ENCODE measurements at places on chromosomes 4 and X.

DNA sequence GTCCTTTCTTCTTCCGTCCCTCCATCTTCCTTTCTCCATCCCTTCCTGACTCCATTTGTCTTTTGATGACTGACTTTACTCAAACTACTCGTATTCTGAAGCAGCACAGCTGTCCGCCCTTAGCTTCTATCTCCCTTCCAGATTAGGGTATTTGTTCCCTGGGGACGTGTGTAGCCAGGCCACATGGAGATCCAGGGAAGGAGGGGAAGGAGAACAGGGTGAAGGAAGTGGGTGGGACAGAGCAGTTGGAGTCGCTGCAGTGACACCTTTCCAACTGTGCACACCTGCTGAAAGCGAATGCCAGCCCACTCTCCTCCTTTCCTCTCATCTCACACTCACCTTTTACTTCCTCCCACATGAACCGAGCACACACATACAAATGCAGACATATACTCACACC, 323.8 kb downstream of the DCTD start:
- DNase-seq: no peak

GRCh38 chr4:163165217-163166017, 1.3 kb downstream of the NAF1 start:
- no peak for DNase-seq

DNA sequence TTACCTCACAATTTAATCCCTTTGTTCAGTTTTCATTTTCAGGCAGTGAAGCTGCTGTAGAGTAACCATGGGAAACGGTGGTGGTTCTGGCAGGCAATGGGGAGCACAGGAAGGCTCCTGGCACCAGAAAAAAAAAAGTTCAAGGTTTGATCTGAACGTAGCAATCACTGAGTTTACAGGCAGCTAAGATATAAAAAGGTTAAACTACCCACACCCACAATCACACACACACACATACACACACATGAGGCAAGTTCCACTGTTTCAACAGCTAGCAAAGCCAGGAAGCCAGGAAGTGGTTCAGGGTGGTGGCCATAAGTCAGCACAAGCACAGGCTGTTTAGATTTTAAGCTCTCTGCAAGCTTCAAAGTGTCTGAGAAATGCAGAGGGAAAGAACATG, at the start of gene SULT1B1:
SULT1B1 (minus strand) TSS at position 166 of the 400 bp plus-strand sequence. CDS start 5,403 bp downstream, outside the sequence.
- no peak for DNase-seq

- no peak for DNase-seq
Observed at GRCh38 chr4:188187106-188187505, 47.9 kb downstream of the TRIML1 start.

DNA sequence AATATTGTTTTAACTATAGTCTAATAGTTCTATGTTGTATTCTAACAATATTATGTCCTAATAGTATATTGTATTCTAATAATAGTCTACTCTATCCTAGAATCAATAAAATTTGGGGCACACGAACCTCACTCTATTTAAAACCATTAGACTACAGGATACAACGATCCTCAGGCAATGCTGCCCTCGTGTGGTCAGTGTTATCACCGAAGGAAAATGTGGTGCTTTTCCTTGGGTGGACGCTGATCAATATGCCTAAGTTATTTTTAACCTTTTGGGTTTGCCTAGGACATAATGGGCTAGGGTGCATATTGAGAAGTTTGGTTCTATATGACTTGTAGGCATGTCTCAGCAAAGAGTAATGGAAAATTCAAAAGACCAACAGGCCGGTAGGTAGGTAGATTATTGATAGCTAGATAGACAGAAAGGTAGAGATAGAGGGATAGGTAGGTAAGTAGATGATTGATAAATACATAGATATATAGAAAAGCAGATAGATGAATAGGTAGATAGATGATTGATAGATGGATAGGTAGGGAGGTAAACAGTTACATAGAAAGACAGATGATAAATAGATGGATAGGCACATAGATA, 75.1 kb downstream of the PRKX start:
- DNase-seq: peak; percentile 7

DNA sequence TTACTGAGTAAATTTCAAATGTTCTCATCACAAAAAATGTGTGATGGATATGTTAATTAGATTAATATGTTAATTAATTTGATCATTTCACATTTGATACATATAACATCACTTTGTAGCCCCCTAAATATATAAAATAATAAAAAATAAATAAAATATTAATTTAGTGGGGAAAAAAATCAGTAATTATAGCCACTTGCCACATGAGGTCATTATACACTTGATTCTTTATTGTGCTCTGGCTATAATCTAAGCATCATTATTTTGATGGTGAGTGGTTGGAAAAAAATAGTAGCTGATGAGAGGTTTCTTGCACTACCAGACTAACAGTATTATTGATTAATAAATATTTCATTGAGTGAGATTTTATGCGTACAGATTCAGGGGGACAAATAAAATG, 57.4 kb downstream of the DCK start:
- DNase-seq: no peak

GRCh38 chrX:29903360-29903759, 312.0 kb upstream of the MAGEB2 start:
- no peak for DNase-seq

GRCh38 chr4:6909970-6910339, 329 bp downstream of the TBC1D14 start:
- no peak for DNase-seq

DNA sequence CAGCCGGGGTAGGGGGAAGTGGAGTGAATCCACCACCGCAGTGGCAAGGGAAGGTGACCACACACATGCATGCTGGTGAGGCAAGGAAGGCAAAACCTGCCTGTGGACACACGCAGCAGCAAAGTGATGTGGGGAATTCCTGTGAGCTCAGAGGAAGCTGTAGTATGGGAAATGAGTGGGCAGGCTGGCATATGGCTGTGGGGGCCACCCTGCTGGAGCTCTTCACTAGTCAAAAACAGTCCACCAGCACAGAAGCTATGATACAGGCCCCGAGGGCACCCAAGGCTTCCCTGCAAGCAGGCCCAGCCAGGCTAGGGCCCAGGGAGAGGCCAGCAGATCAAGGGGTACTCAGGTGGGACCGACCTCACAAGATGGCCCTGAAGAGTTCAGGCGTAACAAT, 239.1 kb downstream of the CHM start:
- no peak for DNase-seq

- no peak for DNase-seq
Observed at GRCh38 chr4:185903205-185903604, 91.2 kb upstream of the SORBS2 start.

DNA sequence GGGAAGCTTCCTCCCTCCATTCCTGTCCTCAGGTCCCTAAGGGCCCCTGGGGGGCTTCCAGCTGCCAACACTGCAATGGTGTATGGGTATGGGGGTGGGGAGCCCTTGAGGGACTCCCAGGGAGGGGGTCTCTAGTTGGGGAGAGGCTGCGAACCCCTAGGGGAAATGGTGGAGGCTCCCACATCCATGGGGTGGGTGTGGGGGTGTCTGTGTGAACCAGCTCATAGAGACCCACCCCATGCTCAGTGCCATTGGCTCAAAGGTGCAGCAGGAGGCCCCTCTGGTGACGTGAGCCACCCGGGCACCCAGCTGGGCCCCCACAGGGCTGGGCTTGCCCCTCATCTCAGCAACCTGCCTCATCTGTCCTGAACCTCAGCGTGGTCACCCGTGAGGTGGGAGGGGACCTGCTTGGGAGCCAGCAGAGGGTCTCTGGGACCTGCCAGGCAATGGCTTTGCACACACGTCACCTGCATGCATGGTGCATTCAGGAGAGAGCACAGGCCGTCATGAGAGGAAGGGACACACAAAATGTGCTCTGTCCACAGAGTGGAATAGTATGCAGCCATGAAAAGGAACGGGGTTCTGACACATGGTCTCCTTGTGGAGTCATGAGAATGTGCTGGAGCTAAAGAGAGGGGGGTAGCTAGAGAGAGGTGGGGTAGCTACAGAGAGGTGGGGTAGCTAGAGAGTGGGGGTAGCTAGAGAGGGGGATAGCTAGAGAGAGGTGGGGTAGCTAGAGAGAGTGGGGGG, 22.7 kb upstream of the PLCXD1 start:
- DNase-seq: no peak

GRCh38 chr4:117311215-117311614, 225.8 kb upstream of the TRAM1L1 start:
- DNase-seq: no peak

GRCh38 chr4:184457535-184458249, 16.7 kb downstream of the IRF2 start:
- no peak for DNase-seq

GRCh38 chr4:140233791-140234696, 80.1 kb upstream of the MAML3 start:
- DNase-seq: no peak

DNA sequence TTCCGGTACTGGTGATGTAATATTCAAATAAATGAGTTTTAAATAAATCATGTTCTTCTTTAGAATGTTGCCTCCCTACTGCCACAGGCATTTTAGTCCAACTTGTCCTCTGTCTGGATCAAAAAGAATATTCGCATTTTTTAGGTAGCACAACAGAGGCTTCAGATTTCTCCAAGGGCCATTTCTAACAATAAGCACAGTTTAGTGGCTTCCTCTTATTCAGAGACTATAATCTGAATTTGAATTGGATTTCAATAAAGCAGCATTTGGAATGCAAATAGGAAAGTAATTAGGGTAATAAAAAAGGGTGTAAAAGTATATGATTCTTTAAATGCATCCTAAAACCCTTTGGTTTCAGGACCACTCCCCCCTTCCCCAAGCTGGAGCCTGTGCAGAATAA, 167.9 kb upstream of the GLRA2 start:
- DNase-seq: no peak

DNA sequence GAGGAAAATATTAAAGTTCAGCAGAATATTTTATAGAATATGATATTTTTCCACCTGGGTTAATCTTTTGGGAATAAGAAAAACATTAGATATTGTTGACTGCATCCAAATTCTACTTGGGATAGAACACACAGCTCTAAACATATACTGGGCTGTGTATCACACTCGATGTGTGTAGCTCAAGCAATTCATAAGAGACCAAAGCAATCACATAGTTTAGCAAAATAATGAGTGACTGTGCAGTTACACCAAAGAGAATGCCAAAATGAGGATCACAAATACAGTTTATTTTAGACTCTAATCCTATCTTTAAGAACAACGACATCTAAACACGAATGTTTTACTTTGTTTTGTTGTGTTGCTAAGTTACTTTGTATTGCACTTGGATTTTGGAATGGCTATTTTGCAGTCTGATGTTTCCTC, 101.2 kb downstream of the CBR4 start:
- no peak for DNase-seq

DNA sequence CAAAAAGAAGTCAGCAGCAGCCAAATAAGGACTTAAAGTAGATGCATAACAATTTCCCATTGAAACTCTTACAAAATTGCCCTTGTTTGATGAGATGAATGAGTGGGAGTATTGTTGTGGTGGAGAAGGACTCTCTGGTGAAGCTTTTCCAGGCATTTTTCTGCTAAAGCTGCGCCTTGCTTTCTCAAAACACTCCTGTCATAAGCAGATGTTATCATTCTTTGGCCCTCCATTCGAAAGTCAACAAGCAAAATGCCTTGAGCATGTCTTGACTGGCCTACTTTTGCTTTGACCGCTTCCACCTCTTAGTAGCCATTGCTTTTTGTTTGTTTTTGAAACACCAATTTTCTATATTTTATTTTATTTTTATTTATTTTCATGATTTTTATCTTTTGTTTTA, 340.9 kb upstream of the FGF13 start:
- no peak for DNase-seq

DNA sequence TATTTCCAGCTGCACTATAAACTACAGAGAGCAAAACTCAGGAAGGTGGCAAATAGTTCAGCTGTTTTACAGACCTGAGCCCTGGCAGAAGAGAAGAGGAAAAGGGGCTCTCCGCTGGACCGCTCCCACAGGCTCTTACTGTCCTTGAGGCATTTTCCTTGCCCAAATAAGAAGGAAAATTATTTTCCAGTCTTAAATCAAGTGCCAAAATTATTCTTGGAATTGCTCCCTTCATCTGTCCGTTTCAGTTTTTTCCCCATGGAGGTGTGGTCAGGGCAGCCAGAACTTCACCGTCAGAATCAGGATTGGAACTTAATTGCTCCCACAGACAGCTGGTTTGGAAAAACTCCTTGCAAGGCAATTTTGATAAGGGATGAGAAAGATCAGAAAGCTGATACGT, 35.2 kb upstream of the SPINK2 start:
- no peak for DNase-seq

DNA sequence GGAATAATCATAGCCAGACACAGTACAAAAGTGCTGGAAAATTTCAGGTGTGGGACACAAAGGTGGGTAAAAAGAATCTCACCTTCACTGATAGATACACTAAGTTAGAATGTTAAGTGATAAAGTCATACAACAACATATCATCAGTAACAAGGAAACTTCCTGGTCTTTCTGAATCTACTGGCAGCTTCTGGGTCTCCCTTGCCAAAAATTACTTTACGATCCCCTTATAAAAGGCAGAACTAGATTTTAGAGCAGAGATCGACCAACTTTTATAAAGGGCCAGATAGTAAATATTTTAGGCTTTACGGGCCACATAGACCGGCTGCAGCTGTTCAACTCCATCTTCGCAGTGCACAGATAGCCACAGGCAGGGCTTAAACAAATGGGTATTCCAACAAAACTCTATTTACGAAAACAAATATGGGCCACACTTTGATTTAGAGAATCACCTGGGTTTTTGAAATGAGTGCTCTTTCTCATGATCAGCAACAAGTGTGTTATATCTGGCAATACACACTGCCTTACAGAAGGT, 159.9 kb downstream of the AASDH start:
- no peak for DNase-seq

DNA sequence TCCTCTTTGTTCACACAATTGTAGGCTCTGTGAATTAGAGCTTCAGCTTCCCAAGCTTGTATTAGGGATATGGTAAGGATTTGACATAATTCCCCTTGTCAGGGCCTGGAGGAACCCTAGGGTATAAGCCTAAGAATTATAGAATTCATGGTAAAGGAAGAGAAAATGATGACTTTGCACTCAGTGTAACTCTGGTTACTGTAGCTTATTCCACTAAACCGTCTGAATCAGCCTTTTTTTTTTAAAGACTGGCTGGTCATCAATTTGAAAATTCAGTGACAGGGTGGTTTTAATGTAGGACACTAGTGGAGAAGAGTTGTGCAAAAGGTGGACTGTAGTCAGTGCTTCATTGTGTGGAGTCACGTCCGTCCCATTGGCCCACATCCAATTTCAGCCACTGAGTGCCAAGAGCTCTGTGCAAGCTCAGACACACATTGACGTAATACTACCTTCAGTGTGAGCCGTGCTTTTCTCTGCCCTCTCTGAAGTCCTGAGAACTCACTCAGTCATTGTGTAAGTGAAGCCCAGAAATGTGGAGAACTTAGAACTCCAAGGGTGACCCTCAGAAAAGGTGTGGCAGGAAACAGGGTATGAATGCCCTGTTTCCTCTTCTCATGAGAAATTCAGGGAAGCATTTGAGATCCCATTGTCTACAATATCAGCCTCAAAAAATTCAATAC, 449.8 kb downstream of the C4orf33 start:
- no peak for DNase-seq

GRCh38 chr4:2040391-2041238, 18.5 kb upstream of the NAT8L start:
- no peak for DNase-seq
